ENCODE measurements at places on chromosomes 5 and 9.

DNA sequence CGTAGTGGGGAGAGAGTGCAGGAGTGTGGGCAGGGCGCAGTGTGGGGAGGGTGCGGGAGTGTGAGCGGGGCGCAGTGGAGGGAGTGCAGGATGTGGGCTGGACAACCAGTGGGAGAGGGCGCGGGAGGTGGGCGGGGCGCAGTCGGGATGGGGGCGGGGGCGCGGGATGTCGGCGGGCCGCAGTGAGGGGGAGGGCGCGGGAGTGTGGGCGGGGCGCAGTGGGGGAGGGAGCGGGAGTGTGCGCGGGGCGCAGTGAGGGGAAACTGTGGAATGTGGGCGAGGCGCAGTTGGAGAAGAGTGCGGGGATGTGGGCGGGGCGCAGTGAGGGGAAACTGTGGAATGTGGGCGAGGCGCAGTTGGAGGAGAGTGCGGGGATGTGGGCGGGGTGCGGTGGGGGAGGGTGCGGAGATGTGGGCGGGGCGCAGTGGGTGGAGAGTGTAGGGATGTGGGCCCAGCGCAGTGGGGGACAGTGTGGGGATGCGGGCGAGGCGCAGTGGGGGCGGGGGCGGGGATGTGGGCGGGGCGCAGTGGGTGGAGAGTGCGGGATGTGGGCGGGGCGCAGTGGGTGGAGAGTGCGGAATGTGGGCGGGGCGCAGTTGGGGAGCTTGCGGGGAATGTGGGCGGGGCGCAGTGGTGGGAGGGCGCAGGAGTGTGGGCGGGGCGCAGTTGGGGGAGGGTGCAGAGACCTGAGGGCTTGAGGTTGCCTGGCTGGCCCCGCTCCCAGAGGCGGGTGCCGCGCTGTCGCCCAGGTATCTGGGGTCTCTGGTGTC, at the start of gene NXNL2:
TSS of gene NXNL2 (plus strand) at position 723 of the 770 bp plus-strand sequence. CDS start 257 bp downstream, outside the sequence.
- DNase-seq = no peak

DNA sequence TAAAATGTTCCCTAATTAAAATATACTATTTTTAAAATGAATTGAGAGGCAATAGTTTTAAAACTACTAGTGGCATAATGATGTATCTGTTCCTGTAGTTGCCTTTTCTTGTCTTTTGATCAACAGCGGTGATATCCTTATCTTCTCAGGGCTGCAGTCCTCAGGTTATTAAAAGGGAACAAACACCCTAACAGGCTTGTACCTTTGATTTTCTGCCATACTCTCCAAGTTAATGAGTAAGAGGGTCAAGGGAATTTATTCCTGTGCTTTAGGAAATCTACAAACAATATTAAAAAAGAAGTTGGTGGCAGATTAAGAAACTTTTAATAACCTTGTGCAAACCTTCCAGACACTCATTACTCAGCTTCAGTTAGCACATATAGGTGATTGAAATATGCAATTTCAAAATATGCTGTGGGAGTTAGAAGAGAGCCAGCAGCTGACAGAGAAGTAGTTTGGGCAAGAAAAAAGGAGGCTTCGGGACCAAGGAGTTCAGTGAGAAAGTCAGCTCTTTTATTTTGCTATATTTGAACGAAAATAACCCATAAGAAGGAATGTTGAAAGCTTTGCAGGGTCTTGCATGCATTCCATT, 81.0 kb upstream of the TLE4 start:
- peak; percentile 7 for DNase-seq

DNA sequence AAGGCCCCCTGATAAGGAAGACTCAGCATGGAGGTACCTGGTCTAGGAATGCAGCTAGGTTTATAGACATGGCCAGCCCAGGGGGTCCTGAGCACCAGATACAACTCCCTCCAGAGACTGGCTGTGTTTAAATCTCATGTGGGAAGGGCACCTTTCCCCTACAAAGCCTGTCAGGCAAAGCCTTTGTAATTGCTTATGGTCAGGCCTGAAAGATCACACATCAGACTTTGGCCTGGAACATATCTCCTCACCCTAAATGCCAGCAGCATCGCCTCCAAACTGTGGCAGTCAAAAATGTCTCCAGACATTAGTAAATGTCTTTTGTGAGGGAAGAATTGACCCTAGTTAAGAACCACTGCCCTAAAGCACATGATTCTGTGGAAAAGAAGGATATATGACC, 51.6 kb upstream of the MACIR start:
- no peak for DNase-seq

- DNase-seq = no peak
Measured at GRCh38 chr5:135738564-135738875, 95.9 kb upstream of the SLC25A48 start.

DNA sequence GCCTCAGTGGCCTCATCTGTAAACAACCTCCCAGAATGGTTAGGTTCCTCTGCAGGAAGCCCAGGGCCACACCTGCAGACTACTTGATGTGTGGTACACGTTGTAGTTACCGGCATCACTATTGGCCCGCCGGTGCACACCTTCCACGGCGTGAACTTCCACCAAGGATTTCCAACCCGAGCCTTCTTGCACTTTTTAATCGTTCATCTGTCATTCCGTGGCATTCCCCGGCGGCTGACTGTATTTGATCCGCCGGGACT, 5.3 kb upstream of the TRIM41 start:
- DNase-seq = no peak

DNA sequence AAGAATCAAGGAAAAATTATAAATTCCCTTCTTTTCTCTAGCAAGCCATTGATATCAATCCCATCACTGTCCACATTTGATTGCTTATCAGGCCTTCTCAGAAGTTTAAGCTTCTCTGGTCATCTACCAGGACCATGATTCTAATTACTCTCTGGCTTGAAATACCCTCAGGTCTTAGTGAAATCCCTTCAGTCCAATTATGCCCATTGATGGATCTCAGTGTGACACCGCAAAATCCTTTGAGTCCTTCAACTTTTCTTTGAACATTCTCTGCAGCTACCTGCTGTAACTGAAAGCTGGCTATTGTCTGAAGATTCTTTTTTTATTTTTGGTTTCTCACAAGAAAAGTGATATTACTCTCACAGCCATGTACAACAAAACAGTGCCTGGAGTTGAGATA, 3.0 kb upstream of the CDH9 start:
- DNase-seq = no peak
